ENCODE measurements at places on chromosomes 5 and 9. TPM values are rescaled to one million over a fixed set of nuclear protein-coding genes. Genes with fewer than 3 reads are reported as not detected.

DNA sequence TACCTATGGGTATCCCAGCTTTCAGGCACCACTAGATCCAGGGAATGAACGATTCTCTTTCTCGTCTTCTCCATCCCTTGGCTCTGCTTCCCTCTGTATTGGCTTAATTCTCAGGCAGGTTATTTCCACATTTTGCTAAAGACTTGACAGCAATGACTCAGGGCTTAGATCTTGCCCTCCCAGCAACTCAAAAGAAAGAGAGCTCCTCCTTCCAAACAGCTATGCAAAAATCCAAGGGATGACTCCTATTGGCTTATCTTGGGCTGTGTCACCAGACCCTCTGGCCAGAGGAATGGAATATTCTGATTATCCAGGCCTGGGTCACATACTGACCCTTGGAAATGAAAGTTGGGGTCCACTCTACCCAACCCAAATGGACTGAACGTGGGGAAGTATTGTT lies 270.2 kb downstream of the NTRK2 start:
- DNase-seq: no peak

GRCh38 chr5:80070338-80071056 lies 35.3 kb downstream of the THBS4 start:
- DNase-seq: no peak

DNA sequence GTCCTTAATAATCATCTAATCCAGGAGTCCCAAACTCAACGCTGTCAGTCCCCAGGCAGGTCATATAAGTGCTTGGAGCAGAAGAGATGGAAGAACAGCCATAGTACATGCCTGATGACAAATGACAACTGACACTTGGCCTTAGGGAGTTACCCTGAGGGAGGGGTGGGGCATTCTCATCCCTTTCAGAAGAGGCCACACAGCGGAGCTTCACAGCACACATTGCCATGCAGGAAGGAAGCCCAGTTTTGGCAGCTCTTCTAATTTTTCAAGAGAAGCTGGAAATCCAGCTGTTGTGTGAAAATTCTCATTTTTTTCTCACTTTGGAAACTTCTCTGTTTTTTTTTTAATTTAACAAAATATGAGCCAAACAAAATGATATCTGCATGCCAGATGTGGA lies 89.0 kb downstream of the ASTN2 start:
- no peak for DNase-seq

Gene EMB
- total RNA-seq: 95.2 TPM

Gene LURAP1L
- total RNA-seq: 1.4 TPM

DNA sequence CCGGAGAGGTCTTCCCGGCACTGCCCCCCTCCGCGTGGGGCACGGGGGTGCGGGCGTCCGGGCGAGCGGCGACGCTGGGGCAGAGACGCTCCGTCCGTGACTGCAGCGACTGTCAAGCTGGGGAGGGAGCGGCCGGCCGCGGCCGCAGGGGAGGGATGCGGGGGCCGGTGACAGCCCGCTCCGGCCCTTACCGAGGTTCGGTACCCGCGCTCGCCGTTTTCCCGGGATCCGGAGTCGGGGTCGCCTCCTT lies 400 bp downstream of the KDM4C start:
- DNase-seq: no peak

Gene SLC36A2
- total RNA-seq: not detected

DNA sequence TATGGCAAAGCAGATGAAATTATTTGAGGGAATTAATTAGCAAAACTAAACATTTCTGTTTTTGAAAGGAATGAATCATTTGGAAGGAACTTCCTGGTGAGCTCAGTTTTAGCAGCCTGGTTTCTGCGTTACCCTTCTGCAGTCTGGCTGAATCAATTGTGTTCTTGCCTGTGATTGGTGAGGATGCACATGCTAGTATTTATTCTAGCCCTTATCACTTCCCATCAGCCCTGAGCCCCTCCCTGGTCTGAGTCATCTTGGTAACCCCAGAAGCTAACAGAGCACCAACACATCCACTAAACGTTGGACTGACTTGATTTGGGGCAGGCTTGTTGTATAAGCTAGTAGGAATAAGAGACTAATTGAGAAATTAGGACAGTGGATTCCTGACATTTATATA lies 6.6 kb downstream of the TJP2 start:
- DNase-seq: no peak

DNA sequence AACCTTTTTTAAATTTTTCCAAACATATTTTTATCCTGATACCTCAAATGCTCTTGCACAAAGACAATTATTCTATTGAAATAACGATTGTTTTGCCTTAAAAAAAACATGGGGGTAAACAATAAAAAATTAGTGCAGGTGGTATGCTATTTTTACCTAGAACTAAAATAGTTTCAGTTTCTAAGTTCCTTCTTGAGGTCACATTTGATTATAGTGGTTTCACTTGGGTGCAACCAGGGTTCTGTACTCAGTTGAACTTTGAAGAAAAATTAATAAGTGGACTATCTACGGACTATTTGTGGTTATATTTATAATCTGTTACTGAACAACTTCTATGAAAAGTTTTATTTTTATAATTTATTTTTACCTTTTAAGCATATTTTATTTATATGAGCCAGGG lies 387.1 kb upstream of the IZUMO3 start:
- no peak for DNase-seq

GRCh38 chr9:83992407-83992806 lies 11.8 kb downstream of the RMI1 start:
- no peak for DNase-seq

DNA sequence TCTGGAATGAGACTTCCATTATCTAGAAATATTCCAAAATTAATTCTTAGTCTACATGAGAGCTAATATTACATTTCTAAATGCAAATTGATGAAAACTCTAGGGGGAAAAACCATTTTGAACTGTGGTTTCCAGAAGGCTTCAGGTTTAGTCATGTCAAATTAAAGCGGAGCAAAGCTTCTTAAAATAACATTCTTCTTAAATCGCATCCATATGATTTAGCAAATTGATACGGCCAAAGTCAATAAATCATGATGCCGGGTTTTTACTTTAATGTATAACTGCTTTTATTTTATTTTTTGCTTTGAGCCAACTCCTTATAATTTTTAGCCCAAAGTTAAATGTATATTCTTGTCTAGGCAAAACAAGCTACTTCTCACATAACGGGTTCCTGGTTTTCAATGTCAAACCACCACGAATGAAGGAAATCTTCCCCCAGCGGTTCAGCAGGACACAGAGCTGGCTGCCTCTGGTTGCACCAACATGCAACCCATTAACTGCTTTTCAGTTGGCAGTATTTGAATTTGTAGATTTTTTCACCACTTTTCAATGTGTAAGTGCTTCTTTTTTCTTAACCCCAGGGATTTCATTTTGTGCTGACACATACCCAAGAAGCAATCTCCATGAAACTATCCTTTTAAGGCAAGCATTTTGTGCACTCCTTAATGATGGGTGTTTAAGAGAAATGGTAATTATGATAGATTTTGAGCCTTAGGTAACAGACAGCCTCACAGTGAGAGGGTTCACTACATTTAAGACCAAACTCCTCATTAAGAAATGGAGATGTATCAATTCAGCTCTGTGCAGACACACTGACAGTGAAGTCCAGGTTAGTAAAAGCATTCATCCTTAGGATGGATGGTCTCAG lies 35.5 kb downstream of the EFNA5 start:
- DNase-seq: no peak

GRCh38 chr5:105836268-105836667 lies 1834.5 kb downstream of the EFNA5 start:
- DNase-seq: no peak

Gene REXO4
- 20.4 TPM for total RNA-seq

Gene DPM2
- total RNA-seq: 17.9 TPM

Gene F2RL1
- total RNA-seq: 0.66 TPM

Gene MACROH2A1
- total RNA-seq: 244 TPM

Gene PAPPA
- total RNA-seq: 0.28 TPM

GRCh38 chr5:137309290-137309689 lies 189.8 kb downstream of the SPOCK1 start:
- no peak for DNase-seq

Gene CDH6
- 0.66 TPM for total RNA-seq

DNA sequence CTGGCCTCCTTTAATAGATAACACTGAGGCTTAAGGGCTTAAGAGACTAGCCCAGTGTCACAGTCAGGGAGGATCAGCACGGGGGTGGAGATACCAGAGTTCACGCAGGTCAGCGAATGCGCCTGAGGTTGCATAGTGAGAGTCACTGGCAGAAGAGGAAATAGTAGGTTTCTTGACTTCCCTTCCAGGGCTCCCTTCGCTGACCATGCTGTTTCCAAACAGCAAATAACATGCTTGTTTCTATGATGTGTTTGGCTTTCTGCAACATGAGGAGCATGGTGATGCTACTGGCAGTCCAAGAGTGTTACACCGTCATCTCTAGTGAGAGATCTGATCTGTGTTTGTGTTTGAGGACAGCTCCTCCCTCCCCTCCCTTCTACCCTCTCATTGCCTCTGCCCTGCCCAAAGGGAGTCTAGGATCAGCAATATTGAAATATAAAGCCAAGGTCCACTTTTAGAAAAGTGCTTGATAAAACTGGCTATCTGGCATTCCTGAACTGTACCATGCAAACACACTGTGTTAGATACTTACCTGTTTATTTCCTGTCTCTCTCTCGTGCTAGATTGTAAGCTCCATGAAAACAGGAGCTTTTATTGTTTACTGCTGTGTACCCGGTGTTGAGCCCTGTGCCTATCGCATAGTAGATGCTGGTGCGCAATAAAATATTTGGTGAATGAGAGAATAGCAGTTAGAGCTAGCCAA lies 12.3 kb downstream of the TLE4 start:
- no peak for DNase-seq

GRCh38 chr5:998246-999031 lies 10.2 kb upstream of the NKD2 start:
- DNase-seq: no peak

- DNase-seq: no peak
Measured at GRCh38 chr9:89742660-89743059, 137.8 kb downstream of the GADD45G start.

DNA sequence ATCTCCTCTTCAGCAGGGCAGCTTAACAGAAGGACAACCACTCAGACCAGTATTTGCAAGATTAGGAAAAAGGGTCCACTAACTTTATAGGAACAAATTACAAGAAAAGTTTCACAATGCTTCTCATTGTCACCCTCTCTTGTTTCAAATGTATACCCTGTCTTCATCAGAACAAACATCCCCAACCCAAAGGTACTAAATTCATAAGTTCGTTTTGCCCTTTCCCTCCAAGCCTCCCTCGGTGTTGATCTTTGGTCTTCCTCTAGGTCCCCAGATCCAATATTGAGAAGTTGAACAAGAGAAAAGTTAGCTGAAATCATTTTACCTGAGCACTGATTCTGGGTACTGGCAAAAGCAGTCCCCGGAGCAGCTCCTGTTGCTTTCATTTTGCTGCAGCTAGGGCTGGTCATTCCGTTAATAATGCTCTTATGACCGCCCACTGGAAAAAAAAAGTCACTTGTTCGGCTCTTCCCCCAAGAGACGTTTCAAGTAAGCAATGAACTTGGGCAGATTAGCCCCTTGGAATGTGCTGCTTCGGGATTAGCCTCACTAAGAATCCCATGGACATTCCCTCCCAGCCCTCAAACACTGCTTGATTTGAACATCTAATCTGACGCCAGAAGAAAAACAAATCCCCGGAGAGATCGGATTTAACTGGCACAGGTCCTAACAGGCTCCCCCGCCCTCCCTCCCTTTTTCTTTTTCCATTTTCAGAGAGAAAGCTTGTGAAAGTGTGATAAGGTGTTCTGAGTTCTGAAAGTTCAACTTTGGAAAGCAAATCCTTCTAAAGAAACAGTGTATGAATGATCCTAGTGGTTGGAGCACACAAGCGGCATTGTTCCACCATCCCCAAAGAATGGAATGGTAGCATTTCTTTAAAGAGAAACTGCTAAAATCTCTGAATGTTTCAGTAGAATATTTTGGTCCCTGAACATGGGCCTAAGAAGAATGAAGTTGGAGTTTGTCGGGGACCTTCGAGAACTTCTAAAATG lies 252.5 kb downstream of the TRPM3 start:
- DNase-seq: peak; percentile 4

- DNase-seq: no peak
Measured at GRCh38 chr9:81410201-81410600, 279.1 kb downstream of the TLE1 start.

Gene GAS1
- 9.1 TPM for total RNA-seq

- no peak for DNase-seq
Measured at GRCh38 chr5:1005904-1006655, 2.5 kb upstream of the NKD2 start.

DNA sequence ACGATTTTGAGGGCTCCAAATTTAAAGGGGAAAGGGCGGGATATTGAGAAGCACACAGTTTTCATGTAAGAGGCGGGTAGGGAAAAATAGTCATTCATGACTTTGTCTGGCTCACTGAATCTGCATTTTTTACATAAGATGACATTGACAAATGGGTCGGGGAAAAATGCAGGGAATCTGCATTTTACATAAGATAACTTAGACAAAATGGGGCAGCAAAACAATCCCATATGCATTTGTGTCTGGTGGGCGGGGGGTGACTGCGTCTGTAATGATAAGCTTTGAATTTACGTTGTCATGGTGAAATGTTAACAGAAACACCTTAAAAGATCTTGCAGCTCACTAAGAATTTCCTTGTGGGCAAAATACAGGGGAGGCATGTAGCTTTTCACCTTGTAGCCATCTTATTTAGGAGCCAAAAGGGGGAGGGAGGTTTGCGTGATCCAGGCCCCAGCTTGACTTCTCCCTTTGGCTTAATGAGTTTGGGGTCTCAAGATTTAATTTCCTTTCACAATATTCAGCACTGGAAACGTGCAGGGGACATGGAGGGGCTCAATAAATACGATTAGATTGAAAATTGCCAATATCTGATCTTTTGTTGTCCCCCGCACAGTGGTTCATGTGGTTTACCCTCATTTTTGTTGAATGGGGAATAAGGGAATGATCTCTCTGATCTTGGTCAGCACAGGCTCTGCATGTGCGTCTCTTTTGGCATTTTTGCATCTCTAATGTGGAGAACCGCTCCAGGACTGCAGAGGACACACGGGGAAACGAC lies 41.1 kb upstream of the GADD45G start:
- no peak for DNase-seq

Data from thymus (tissue), 14 donors.